Putamen (tissue), 1 donor: ENCODE measurements at places on chromosomes 4 and X.

DNA sequence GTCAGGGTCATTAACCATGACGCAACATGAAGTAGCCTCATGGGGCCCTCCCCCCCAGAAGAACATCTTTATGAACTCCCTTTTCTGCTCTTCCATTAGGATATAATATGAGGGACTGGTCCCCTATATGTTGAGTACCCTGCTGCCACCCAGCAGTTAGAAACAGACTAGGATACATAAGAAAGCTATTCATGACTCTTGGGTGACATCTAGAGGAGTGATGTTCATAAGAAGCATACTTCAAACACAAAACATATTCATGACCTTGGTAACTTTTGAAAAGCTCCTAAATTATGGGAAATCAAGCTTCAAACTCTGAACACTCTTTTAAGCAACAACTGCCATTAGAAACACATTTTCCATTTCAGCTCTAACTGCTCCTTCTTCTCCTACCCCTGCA lies 155.2 kb upstream of the SPIN4 start:
- no peak for DNase-seq

DNA sequence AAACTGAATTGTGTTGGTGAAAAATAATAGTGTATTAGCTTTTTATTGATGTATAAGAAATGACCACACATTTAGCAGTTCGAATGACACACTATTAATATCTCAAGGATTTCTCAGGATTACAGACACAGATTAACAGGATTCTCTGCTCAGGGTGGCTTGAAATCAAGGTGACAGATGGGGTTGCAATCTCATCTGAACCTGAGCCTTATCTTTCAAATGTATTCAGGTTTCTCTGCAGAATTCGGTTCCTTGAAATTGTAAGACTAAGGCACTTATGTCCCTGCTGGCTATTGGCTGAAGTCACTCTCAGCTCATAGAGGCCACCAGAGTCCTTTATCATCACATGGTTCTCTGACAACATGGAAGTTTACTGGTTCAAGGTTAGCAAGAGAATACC lies 1780.1 kb downstream of the ARAP2 start:
- DNase-seq = no peak

DNA sequence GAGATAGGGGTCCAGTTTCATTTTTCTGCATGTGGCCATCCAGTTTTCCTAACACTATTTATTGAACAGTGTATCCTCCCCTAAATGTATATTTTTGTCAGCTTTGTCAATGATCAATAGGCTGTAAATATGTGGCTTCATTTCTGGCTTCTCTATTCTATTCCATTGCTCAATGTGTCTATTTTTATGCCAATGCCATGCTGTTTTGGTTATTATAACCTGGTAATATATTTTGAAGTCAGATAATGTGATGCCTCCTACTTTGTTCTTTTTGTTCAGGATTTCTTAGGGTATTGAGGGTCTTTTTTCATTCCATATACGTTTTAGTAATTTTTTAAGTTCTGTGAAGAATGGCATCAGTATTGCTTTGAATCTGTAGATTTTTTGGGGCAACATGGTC lies 8.7 kb upstream of the CXCL3 start:
- no peak for DNase-seq

- no peak for DNase-seq
Observed at GRCh38 chr4:186684220-186684619, 39.4 kb downstream of the FAT1 start.

DNA sequence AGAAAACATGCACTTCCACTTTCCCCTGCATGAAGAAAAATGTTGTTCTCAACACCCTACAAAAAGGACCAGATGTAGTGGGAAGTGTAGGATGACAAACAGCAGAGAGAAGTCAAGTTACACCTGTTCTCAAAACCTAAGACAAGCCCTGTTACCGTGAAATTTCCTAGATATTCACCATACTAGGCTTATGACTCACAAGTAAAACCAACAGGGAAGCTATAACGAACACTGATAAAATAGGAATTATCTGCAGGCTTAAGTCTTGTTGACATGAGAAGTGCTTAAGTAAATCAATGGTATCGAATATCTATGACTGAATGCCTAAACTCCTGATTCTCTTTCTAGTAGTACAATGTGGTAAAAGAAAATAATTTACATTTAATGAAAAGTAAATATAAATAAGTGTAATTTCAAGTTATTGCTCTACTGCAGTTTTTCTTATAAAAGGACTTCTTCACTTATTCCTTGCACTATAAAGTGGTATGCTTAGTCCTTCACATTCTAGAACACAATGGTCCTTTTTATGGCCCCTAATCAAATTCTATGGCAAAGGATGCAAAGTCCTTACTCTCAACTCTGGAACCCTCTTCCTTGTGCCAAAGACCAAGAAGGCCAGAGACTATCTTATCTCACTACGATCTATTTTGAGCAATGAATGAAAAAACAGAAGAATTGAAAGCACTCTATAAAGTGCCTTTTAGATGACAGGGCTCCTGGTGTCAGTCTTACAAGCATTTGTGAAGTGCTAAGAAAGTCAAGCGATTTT lies 19.6 kb downstream of the AP1S2 start:
- DNase-seq = no peak

DNA sequence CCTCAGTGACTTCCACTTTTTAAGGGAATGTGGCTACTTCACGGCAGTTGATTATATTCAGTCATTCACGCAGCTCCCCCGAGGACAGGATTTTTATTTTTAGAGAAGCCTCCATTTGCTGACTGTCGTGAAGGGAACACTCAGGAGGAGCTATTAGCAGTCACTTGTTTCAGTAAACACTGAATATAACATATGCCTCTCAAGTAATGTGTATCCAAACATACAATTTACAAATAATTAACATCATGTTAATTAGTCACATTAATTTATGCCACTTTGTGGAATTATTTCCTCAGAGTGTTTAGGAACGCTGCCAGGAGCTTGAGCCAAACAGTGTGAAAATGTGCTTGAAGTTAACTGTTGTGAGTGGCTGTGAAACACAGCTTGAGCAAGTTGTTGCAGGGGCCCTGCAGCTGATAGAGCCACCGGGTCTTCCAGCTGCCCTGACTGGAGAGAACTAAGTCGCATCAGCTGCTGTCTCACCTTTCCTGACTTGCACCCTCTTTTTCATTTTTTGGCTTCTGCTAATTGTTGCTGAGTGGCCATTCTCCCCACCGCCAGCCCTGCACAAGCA lies 245.6 kb downstream of the LDB2 start:
- DNase-seq = no peak

DNA sequence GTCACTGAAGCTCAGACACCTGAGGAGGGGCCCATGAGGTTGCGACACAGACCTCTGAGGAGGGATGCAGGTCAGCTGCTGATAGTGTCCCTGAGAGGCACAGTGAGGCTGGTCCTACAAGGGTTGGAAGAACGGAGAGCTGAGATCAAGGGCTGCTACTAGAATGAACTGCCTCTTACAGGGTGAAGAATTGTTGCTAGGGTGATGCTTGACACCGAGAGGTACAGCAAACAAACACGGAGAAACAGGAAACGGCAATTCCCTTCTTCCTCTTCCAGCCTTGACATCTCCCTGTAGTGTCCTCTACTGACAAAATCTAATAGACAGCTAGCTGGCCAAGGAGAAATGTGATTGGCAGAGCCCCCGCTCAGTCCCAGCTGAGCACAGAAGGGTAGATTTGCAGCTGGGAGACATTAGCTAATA lies 11.8 kb upstream of the HPGDS start:
- no peak for DNase-seq

DNA sequence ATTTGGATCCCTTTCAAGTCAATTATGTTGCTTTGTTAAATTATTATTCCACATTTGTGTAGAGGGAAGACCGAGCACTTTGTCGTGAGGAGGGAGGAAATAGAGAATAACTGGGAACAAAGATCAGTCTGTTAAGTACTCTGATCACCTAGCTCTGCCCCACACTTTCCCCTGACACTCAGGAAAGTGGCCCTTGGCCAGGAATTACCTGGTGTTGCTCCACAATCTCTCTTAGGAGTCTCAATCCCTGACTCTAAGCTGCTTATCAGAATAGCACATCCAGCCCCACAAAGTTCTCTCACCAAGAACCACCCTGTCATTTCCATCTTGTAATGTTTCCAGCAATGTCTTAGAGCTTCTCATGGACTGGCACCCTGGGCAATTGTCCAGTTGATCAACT lies 83.8 kb upstream of the BMPR1B start:
- DNase-seq = no peak

DNA sequence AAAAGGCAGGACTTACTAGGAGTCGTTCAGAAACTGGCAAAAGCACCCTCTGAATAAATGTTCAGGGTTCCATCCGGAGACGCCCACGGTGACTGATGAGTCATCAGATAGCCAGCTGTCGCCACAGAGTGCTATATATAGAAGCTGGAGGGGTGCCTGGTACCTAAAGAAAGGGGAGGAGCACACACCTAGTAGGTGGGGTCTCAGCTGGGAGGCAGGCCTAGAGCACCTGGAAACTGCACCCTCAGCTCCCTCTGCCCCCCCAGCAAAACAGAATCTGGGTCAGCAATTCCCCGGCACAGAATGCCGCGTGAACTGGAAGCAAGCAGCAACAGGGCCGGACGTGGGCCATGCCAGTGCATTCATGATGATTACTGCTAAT lies 242.0 kb downstream of the BCOR start:
- DNase-seq = no peak

DNA sequence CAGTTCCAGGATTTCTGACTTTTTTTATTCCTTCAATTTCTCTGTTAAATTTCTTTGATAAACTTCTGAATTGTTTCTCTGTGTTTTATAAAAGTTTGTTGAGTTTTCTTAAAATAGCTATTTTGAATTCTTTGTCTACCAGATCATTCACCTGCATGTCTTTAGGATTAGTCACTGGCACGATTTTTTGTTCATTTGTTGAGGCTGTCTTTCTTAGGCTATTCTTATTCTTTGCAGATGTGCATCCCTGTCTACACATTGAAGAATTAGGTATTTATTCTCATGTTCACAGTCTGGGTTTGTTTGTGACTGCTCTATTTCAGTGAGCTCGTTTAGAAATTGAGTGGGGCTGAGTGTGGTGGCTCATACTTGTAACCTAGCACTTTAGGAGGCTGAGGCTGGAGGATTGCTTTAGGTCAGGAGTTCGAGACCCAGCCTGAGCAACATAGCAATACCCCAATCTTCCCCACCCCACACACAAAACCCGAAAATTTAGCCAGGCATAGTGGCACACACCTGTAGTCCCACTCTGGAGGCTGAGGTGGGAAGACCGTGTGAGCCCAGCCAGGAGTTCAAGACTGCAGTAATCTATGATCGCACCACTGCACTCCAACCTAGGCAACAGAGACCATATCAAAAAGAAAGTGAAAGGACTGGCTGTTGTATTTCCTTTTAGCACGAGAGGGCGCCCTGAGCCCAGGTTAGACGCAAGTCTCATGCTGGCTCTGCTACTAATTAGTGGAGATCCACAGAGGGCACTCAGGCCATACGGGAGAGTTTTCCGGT lies 42.0 kb downstream of the F8 start:
- DNase-seq = peak; percentile 44

DNA sequence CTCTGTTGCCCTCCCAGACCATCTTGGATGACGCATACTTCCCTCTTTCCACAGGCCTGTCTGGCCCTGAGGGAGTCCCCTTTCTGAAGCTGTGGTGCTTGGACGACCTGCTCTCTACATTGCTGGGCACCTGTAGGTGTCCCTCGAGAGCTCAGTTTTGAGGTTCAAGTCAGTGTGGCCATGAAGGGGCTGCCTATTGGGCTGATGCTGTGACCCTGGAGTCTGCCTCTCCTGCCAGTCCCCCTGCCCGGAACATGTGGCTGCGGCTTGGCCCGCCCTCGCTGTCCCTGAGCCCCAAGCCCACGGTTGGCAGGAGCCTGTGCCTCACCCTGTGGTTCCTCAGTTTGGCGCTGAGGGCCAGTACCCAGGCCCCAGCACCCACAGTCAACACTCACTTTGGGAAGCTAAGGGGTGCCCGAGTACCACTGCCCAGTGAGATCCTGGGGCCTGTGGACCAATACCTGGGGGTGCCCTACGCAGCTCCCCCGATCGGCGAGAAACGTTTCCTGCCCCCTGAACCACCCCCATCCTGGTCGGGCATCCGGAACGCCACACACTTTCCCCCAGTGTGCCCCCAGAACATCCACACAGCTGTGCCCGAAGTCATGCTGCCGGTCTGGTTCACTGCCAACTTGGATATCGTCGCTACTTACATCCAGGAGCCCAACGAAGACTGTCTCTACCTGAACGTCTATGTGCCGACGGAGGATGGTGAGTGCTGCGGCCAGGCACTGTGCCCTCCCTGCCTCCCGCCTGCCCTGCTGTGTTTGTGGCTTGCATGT lies 3.0 kb downstream of the NLGN3 start:
- DNase-seq = no peak

DNA sequence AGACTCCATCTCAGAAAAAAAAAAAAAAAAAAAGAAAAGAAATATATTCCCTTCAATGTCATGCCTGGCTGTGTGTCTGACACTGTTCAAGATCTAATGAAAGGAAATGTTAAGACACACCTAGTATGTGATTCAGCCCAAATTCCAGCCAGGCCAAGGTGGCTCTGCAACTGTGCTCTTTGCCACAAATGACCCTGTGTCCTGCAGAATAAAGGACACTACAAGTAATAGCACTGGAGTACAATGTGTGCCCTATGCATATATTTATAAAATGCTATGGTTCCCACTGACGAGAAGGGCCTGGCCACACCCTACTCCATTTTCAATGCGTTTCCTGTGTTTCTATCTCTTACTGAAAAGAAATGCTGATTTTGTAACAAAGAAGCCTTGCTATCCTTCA lies 98.0 kb upstream of the SORBS2 start:
- no peak for DNase-seq

- no peak for DNase-seq
Observed at GRCh38 chrX:27619975-27620374, 29.8 kb downstream of the DCAF8L2 start.

GRCh38 chr4:118905566-118905965 lies 16.9 kb downstream of the SYNPO2 start:
- no peak for DNase-seq

GRCh38 chr4:117983541-117984365 lies 50.5 kb upstream of the NDST3 start:
- DNase-seq = no peak

DNA sequence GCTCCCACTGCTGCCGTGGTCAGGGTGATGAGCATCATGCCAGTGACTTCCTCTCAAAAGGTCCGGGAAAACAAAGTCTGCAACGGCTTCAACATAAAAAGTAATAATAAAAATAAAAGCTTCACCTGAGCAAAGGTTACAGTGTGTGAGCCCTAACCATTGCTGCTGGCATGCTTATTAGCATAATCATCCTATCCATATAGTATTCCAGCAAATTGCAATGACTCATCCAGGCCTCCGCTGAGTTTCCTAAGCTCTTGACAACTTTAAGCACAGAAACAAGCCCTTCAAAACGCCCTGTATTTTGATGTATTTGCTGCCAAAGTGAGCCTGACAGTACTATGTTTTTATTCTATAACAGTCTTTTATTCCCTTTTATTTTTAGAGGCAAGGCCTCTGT lies 100.5 kb downstream of the AASDH start:
- no peak for DNase-seq

- DNase-seq = no peak
Observed at GRCh38 chr4:53646795-53647194, 55.5 kb upstream of the LNX1 start.

GRCh38 chr4:86497131-86497530 lies 97.0 kb upstream of the PTPN13 start:
- peak; percentile 24 for DNase-seq

- DNase-seq = no peak
Observed at GRCh38 chrX:149471397-149471796, 33.7 kb downstream of the IDS start.
